ENCODE measurements at places on chromosomes 6 and 20. TPM values are rescaled to one million over a fixed set of nuclear protein-coding genes. Genes with fewer than 3 reads are reported as not detected.

- no peak for DNase-seq
Observed at GRCh38 chr6:150684161-150684560, 84.5 kb downstream of the PLEKHG1 start.

GRCh38 chr20:62430866-62431447 is 3.6 kb upstream of the RBBP8NL start:
- DNase-seq: no peak

GRCh38 chr20:35226126-35226883 is at the start of gene MMP24:
TSS of gene MMP24 (plus strand) at chr20:35226690. CDS start at chr20:35226739, 49 bp downstream.
- DNase-seq: no peak

DNA sequence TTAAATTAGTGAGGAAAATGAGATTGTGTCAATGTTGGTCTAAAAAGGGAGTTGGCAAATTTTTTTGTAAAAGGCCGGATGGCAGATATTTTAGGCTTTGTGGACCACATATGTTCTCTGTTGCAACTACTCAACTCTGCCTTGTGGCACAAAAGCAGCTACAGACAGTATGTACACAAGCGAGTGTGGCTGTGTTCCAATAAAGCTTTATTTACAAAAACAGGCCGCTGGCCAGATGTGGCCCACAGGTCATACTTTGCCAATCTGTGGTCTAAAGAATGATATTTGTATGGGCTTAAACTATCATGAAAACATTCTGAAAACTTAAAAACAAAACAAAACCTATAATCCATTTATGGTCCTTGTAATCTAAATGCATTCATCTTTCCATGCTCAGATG is 228.3 kb downstream of the CLIC5 start:
- no peak for DNase-seq

Gene ENTPD6
- total RNA-seq: 43.4 TPM

GRCh38 chr6:158654960-158655489 is 5.2 kb downstream of the SYTL3 start:
- no peak for DNase-seq

Gene TOMM6
- total RNA-seq: 478 TPM

Gene ANKRD66
- not detected for total RNA-seq

- no peak for DNase-seq
Observed at GRCh38 chr6:40810171-40810570, 223.0 kb upstream of the LRFN2 start.

DNA sequence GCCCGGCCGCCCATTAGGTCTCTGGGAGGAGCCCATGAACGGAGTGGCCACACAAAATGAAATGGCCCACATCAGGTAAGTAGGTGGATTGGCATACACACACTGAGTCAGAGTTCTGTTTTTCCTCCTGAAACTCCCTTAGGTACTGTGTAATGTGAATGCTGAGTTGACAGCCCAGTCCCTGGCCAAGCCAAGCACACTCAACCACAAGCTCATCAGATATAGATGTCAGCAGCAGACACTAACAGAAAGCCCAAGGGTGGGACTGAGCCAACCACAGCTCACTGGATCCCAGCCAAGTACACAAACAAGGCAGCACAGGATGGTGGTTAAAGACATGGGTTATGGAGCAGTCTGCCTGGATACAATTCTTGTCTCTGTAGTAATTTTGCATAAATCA is 403.4 kb downstream of the GJA1 start:
- DNase-seq: no peak

Gene EFCAB8
- total RNA-seq: 0.25 TPM

Gene GRM4
- not detected for total RNA-seq

Gene RCAN2
- 1.5 TPM for total RNA-seq

GRCh38 chr6:108250240-108250866 is 10.5 kb downstream of the SNX3 start:
- no peak for DNase-seq

DNA sequence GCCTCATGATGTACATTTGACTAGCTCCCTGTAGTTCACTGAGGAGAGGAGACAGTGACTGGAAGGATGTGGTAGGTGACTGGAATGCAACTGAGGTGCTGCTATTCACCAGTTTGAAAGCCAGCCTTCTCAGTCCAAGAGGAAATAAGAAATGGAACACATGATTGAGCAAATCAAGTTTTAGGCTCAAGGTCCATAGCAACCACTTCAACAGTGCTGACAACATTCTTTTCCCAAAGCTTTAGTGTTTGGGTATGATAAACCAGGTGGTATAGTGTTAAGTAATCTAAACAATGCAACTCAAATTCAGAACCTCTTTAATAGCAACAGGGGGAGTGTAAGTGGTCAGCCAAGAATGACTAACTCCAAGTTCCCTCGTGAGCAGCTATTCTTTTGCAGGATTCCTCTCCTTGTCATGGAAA is 9.2 kb downstream of the ZHX3 start:
- no peak for DNase-seq

GRCh38 chr6:82216549-82216948 is 31.0 kb downstream of the IBTK start:
- no peak for DNase-seq

- no peak for DNase-seq
Observed at GRCh38 chr20:48342822-48343513, 484.8 kb downstream of the PREX1 start.

DNA sequence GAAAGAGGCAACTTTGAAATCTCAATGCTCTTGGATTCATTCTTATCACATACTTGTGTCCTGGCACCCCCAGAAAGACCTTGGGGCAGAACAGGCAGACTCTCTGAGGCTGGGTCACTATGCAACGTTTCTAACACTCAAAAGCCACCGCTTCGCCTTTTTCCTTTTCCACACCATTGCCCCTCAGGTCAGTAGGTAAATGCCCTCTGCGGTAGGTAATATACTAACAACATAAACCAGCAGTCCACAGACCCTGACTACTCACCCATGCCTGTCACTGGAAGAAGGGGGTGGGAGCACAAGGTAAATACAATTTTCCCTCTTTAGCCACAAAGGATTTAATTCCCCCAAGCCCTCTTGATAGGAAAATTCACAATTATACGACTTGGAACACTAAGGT is 6.5 kb upstream of the SPTLC3 start:
- DNase-seq: no peak

Gene SAMD3
- total RNA-seq: 2.9 TPM

Gene TGM3
- 0.26 TPM for total RNA-seq

Gene RIMS1
- total RNA-seq: not detected

Gene FABP7
- not detected for total RNA-seq

DNA sequence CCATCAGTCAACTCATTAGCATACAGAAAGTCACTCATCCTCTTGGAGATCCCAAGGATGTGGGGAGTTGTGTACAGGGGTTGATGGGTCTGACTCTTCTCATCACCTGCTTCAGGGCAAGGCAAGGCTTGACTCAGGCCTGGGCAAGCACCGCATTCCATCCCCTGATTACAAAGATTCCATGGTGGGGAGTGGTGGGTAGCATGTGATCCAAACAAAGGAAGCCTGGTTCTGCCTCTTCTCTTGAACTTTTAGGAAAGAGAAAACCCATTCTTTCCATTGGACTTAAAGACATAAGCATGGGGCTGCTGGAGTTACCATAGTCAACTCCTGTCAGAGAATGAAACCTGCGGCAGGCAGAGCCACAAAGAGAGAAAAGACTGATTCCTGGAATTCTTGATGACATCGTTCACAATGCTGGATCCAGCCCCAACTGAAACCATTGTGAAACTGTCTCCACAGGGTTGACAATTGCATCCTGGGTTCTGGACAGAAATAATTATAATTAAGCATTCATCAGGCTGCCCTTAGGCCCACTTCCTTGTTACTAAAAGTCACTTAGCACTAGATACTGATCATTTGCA is 235.8 kb upstream of the KCNG1 start:
- no peak for DNase-seq

Gene ABHD16A
- 35.2 TPM for total RNA-seq

GRCh38 chr20:21270806-21271205 is 32.3 kb upstream of the XRN2 start:
- DNase-seq: no peak

Gene HTR1E
- not detected for total RNA-seq
